ENCODE measurements at places on chromosomes 4 and X.

DNA sequence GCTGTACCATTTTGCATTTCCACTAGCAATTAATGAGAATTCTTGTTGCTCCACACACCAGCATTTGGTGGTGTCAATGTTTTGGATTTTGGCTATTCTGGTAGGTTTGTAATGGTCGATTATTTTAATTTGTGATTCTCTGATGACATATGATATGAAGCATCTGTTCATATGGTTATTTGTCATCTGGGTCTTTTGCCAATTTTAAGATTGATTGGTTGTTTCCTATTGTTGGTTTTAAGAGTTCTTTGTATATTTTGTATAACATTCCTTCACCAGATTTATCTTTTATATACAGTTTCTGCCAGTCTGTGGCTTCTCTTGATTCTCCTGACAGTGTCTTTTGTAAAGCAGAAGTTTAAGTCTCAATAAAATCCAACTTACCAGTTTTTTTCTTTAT, 18.5 kb upstream of the BDH2 start:
- no peak for DNase-seq

- DNase-seq: no peak
Observed at GRCh38 chrX:118464501-118464900, 31.1 kb upstream of the DOCK11 start.

DNA sequence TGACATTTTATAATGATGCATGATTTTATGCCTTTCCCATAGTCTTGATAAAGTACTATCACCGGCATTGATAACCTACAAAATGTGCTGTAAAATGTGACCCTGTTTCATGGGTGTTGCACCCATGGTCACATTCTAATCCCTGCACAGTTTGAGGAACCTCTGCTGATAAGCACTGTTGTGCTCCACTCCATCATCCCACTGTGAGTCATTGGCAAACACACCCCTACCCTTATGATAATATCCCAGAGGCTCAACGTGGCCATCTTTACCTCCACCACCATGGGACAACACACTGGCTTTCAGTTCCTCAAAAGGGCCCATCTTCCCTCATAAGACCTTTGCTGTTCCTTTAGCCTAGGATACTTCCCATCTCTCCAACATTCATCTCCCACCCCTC, 32.0 kb upstream of the SGMS2 start:
- DNase-seq: no peak

DNA sequence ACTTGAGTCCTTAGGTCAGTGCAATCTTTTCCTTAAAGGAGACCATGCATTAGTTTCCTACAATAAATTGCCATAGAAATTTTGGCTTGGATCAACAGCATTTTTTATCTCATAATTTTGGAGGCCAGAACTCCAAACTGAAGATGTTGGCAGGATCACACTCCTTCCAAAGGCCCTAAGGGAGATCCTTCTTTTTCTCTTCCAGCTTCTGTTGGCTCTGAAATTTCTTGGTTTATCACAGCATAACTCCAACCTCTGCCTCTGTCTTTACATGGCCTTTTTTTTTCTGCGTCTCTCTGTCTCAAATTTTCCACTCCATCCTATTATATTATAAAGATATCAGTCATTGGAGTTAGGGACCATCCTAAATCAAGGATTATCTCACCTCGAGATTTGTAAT, 282.2 kb downstream of the STIM2 start:
- DNase-seq: no peak

DNA sequence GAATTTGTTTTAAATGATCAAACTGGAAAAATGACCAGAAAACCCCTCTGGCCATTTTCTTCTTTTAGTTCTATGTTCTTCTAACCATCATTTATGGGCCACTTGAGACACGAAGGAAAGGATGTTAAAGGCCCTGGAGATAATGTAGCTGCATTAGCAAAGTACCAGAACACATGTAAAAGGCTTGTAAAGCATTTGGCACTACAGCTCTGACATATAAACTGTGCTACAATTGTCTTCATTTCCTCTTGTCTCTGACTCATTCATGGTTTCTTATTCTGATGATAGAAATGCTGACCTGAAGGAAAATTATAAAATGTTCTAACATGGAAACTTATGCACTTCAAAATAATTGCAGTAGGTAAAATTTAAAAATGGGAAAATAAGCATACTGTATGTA, 388.7 kb downstream of the FAT4 start:
- DNase-seq: no peak

- no peak for DNase-seq
Observed at GRCh38 chr4:183532821-183533220, 28.0 kb downstream of the ING2 start.
